Activated effector memory CD4-positive, alpha-beta T cell treated with Interleukin-2 at 50 U/mL for 16 hours (primary cell): ENCODE measurements at places on chromosomes 6 and 20.

DNA sequence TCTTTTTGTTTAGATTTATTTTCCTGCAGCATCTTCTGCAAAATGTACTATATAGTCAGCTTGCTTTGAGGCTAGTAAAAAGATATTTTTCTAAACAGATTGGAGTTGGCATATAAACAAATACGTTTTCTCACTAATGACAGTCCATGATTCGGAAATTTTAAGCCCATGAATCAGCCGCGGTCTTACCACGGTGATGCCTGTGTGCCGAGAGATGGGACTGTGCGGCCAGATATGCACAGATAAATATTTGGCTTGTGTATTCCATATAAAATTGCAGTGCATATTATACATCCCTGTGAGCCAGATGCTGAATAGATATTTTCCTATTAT, 3.2 kb downstream of the FOXC1 start:
- no peak for DNase-seq

- DNase-seq: no peak
These were observed 38.8 kb downstream of the SLC22A1 start for GRCh38 chr6:160160450-160160849.

DNA sequence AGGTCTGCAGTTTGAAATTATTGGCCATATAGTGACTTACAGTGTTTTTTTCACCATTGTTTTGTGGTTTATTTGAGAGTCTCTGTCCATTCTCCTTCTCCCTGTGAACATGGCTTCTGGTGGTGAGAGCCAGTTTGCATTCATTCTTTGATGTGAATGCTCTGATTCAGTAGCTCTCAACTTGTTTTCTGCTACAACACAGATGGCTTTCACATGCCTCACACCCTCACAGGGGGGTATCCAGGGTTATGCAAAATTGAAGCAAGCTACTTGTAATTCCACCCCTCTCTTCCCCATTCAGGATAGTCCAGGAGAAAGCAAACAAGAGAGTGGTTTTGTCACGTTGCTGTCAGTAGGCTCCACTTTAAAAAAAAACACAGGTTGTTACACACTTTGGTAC, 55.6 kb downstream of the SLX4IP start:
- no peak for DNase-seq

- no peak for DNase-seq
These were observed 33.9 kb downstream of the SLC17A4 start for GRCh38 chr6:25788305-25788922.

DNA sequence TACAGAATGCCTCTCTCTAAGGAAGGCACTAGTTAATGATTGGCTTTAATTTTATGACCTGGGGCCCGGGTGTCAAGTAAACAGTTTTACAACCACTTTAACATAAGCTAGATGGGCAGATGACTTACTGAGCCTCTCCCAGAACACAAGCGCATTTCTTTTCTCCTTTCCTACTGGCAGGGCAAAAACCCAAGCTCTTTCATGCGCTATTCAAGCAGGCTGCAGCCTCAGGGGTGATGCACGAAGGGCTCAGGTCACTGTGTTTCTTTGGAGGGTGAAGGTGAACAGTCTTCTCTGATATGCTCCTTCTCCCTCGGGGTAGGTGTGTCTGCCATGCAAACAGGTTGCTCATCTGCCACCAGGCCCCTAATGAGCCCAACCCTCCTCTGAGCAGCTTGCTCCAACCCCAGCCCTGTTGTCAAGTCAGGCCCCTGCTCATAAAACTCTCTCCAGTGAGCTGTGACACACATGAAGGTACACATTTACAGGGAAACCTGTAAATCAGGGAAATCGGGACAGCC, 73.5 kb upstream of the CDH4 start:
- DNase-seq: no peak

- DNase-seq: no peak
These were observed 6.8 kb upstream of the RBL1 start for GRCh38 chr20:37102571-37102970.

DNA sequence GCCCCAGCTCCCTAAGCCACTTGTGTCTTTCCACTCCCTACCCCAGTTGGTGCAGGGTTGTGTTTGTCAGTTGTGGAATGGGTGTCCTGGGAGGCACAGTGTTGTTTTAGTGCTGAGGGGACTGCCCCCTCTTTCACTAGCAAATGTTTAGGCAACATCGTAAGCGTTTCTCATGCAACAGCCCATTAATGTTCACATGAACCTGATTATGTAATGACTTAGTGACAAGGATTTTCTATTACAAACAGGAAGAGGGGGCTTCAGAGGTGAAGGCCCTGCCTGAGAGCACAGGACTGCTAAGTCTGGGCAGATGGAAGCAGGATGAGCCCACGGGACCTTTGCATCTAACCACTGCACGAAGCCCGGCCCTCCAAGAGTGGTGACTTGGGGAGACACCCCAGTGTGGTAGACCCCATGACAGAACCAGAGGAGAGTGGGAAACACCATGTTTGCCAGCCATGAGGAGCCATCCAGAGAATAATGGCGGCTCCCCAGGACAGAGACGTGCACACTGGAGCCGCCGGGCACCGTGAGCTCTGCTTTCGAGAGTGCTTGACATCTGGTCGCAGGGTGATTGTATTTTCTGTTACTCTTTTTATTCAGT, 339.7 kb downstream of the THBS2 start:
- DNase-seq: no peak

GRCh38 chr6:69220375-69220774, 576.4 kb downstream of the LMBRD1 start:
- no peak for DNase-seq

DNA sequence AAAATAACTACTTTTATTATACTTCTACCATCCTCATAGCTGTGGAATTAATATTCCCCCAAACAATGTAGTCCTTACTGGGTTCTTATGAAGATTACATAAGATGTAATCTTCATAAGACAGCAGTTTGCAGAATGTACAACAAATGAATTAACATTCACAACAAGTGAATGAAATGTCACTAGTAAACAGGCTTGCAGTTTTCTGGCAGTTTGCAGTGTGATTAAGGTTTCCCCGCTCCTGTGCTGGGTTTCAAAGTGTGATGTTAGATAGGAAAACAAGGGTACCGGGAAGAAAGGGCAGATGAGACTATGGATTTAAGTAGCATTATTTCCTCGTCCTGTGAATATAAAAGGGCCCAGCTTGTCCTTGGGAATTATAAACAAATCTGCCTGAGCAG, 22.5 kb downstream of the ARFGEF3 start:
- no peak for DNase-seq

DNA sequence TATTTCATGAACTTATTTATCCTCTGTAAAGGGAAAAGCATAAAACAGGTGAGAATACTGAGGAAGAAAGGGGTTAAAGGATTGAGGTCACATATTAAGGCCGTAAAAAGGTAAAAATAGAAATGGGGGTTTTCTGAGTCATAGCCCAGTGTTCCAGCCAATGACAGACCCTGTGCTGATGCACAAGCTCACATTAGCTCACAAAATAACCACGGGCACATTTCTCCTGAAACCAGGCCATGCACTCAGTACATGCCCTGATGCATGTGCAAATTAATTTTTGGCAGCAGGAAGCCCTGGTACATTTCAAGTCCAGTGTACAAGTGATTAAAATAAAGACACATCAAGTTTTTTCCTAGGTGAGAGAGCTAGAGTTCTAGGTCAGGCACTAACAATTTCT, 194.4 kb downstream of the TMEM200A start:
- no peak for DNase-seq

- DNase-seq: no peak
These were observed 49.8 kb downstream of the MYB start for GRCh38 chr6:135230711-135231468.

- DNase-seq: no peak
These were observed 123.4 kb upstream of the TFAP2D start for GRCh38 chr6:50589751-50590470.

- no peak for DNase-seq
These were observed 4.4 kb upstream of the IBTK start for GRCh38 chr6:82251942-82252341.

GRCh38 chr6:111231090-111231459, 143.8 kb downstream of the SLC16A10 start:
- DNase-seq: no peak

GRCh38 chr6:163613025-163613424, 198.5 kb downstream of the QKI start:
- DNase-seq: no peak

- no peak for DNase-seq
These were observed 9.2 kb upstream of the SCRT2 start for GRCh38 chr20:684676-685319.

DNA sequence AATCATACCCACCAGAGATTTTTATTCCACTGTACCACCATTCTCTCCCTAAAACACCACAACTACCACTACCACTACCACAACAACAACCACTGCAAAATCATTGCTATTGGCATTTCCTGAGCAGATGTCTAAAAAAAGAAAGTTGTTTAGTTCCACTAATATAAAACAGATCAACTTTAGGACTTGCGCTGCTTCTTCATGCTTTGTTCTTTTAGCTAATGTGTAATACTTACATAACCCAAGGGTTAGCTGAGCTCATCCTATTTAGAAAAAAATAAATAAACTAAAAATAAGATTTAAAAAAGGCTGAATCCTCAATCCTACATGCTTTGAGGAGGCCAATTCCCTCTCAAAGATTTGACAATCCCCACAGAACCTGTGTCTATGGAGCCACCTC, 11.4 kb downstream of the IYD start:
- no peak for DNase-seq

GRCh38 chr6:25781134-25781533, 26.6 kb downstream of the SLC17A4 start:
- no peak for DNase-seq

GRCh38 chr6:96576221-96576620, 13.3 kb downstream of the FHL5 start:
- no peak for DNase-seq

GRCh38 chr6:14638435-14638905, 520.9 kb downstream of the CD83 start:
- DNase-seq: no peak

- DNase-seq: no peak
These were observed 9.5 kb downstream of the GMDS start for GRCh38 chr6:2235777-2236495.

- DNase-seq: peak; percentile 48
These were observed 44.0 kb downstream of the EFCAB8 start for GRCh38 chr20:32902456-32903420.

DNA sequence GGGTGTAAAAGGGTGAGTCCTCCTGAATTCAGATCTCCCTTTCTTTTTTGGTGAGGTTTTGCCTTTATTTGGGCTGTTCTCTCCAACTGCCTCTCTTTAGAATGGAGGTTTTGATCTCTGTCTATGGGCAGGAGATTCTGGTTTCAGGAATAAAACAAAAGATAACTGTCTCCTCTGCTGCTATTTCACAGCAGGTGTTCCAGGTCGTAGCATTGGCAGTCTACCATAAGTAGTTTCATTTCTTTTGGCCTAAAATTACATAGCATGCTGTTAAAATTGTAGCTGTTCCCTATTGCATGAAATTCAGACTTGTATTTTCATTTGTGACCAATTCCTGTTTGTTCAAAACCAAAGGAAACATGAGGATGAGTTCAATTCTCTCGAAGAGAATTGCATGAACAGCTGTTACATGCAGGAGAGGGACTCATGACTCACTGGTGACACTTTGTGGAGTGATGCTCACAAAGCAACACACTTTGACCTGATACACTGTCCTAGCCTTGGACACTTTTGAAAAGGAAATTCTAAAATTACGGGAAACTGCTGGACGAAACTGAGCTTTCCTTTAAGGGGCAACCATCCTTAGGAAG, 76.8 kb upstream of the SIRPG start:
- no peak for DNase-seq

GRCh38 chr20:33853507-33853813, 42.3 kb downstream of the CHMP4B start:
- DNase-seq: peak; percentile 16

- no peak for DNase-seq
These were observed 29.6 kb upstream of the FOXC1 start for GRCh38 chr6:1580109-1580508.

DNA sequence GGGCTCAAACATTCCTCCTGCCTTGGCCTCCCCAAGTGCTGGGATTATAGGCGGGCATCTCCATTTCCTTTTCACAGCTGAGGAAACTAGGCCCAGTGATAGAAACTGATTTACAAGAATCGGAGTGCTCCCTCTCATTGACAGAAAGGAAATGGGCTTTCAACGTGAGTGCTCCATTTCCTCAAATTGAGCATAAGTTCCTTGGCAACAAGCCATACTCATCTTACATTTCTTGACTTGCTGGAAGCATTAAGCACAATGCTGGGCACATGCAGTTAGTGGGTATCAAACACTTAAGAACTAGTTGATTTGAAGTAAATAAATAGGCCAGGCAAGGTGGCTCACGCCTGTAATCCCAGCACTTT, 54.7 kb downstream of the FGD2 start:
- no peak for DNase-seq

- DNase-seq: no peak
These were observed 32.7 kb upstream of the SULF2 start for GRCh38 chr20:47818016-47818415.

GRCh38 chr20:61325718-61326117, 73.7 kb downstream of the CDH4 start:
- DNase-seq: no peak

DNA sequence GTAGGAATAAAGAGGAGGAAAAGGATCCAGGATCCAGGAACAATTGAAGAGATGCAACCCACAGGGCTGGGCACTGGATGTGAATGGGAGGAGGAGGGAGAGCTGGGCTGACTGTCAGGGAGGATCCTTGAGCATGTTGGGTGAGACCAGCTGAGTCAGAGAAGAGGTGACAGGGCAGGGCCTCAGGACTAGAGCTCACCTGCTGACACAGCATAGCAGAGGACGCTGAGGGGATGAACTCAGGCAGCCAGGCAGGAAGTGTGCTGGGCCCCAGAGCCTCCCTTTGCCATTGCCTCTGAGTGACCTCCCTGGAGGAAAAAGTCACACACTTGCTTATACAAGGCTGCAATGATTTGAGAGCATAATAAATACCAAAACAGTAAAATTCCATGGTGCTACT, 72.3 kb downstream of the ZNF133 start:
- no peak for DNase-seq

DNA sequence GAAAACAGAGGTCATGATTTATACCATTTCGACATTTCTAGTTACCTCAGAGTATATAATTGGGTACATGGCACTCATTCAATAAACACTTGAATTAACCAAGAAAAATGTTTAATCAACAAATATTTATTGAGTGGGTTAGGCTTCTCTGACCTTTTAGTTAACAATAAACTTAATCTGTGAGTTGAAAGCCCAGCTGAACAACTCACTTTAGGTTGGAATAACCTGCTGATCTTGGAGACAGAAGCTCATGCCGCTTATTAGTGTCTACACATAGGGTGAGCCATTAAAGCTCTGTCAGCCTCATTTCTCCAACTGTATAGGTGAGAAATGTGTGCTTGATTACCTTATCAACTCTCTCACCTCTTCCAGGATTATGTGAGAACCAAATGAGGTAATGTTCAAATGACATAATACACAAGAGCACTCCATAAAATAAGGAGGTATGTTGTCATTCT, 98.2 kb upstream of the DTNBP1 start:
- DNase-seq: no peak

GRCh38 chr6:168583126-168583525, 142.1 kb downstream of the SMOC2 start:
- no peak for DNase-seq

DNA sequence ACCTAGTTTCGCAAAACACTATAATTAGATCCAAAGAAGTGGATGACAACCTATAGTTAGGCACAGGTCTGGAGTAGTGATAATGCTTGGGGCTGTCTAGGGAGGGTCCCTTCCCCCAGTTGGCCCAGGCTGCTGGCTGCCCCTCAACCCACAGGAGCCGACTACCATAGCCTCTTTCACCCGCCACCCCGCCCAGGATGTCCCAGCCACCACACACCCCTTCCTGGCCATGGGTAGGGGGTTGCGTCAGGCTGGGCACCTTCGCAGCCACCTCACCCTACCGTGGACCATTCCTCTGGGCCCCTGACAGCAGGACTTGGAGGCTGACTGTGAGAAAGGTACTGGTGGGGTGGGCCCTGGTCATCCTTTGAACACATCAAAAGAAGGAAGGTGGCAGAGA, 8.5 kb downstream of the TFEB start:
- DNase-seq: no peak
